ENCODE measurements at places on chromosomes 11 and 22.
A peak's percentile ranks its signal among the peaks of the same experiment; 100 is the strongest.

GRCh38 chr11:35631891-35632290 lies 13.6 kb downstream of the FJX1 start:
- H3K27ac ChIP-seq, result no peak overlapping the region
- H3K4me3 ChIP-seq, result no peak overlapping the region
- no peaks in the 10 kb centered on the region for H3K27me3 ChIP-seq

- no peak overlapping the region for H3K27ac ChIP-seq
- H3K36me3 ChIP-seq, result no peaks in the 10 kb centered on the region
- DNase-seq, result no peak
- H3K27me3 ChIP-seq, result no peaks in the 10 kb centered on the region
- no peak overlapping the region for H3K4me3 ChIP-seq
Observed at GRCh38 chr11:37483761-37484160, 885.7 kb upstream of the RAG2 start.

DNA sequence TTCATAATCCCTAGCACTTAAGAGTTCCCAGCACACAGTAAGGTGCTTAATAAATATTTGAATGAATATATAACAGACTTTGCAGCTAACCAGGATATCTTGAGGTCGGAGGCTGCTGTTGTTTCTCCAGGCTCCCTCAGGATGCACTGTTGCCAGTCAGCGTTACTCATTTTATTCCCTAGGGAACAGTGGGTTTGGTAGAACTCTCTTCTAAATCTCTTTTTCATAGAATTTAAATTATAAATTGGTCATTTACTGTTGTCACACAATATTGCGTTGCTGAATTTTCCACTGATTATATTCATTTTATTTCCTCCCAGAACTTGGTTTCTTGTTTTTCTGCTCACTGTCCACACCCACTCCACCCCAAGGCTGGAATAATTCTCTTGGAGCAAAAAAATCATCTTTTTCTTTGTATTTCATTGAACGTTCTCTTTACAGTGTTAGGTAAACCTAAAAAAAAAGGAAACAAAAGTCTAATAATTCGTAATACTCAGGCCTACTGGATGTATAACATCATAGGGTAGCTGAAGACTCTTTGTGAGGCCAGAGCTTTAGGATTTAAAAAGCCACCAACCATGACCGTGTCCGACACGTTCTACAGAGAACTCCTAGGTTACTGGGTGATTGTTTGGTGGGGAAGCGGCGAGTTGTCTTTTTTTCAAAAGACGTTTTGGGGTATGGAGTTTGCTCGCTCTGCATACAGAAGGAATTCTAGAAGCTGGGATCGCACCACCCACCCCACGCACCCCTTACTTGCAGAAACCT lies 766 bp upstream of the CAPRIN1 start:
- H3K4me3 ChIP-seq, result peak overlapping the region; percentile 96
- H3K36me3 ChIP-seq, result no peaks in the 10 kb centered on the region
- peak overlapping the region; percentile 95 for H3K27ac ChIP-seq
- H3K27me3 ChIP-seq, result no peaks in the 10 kb centered on the region
- H3K4me1 ChIP-seq, result peaks cover 33% of the 10 kb centered on the region
- no peak for DNase-seq

DNA sequence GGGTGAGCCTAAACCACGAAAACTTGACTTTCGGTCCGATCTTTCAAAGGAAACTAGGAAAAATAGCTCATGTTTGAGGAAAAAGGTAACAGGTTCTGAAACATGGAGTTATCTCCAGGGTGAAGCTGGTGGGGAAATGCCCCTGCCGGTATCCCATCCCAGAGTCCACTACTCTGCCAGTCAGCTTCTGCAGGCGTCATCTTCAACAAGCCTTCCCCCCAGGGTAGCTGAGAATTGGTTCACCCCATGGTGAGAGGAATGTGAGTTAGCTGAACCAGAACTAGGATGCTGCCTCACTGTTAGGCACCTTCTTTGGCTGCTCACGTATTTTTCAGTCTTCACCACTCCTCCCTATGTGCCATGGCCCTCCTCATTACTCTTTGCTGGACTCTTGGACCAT lies 1.1 kb downstream of the GVQW3 start:
- no peak overlapping the region for H3K4me3 ChIP-seq
- no peaks in the 10 kb centered on the region for H3K36me3 ChIP-seq
- H3K4me1 ChIP-seq, result peaks cover 35% of the 10 kb centered on the region
- no peak overlapping the region for H3K27ac ChIP-seq
- no peak for DNase-seq
- no peaks in the 10 kb centered on the region for H3K27me3 ChIP-seq

GRCh38 chr11:91230647-91231046 lies 994.0 kb upstream of the FAT3 start:
- H3K4me3 ChIP-seq, result no peak overlapping the region
- H3K36me3 ChIP-seq, result no peaks in the 10 kb centered on the region
- no peaks in the 10 kb centered on the region for H3K4me1 ChIP-seq
- no peaks in the 10 kb centered on the region for H3K27me3 ChIP-seq
- DNase-seq, result no peak

Data from vagina (tissue), 2 donors.